IPS DF 6.9 (cell line): ENCODE measurements at places on chromosomes 2 and 18.

- no peak for DNase-seq
These were observed 49.7 kb upstream of the ST3GAL5 start for GRCh38 chr2:85938456-85938855.

GRCh38 chr2:45822272-45822630 is 170.8 kb downstream of the PRKCE start:
- DNase-seq: no peak

GRCh38 chr2:64924170-64924934 is 64.8 kb upstream of the SLC1A4 start:
- no peak for DNase-seq

DNA sequence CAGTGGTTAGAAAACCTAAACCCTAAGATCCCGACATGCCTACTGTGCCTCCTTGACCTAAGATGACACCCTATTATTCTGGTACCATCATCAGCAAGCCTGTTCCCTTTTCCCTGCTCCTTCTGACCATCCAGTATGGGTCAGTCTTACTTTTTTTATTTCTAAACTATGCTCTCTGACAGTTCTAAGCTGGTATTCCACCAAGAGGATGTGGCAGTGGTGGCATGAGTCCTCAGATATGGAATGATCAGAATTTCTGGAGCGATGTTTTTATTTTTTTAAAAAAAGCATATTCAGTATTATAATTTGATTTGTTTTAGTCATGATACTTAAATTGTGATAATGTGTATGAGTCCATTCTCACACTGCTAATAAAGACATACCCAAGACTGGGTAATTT is 145.9 kb upstream of the LHCGR start:
- no peak for DNase-seq

- no peak for DNase-seq
These were observed 2.3 kb downstream of the RAB11FIP5 start for GRCh38 chr2:73110168-73111072.

GRCh38 chr2:212314680-212315079 is 223.9 kb downstream of the ERBB4 start:
- DNase-seq: no peak

GRCh38 chr2:163077241-163077640 is 238.7 kb upstream of the KCNH7 start:
- DNase-seq: no peak

DNA sequence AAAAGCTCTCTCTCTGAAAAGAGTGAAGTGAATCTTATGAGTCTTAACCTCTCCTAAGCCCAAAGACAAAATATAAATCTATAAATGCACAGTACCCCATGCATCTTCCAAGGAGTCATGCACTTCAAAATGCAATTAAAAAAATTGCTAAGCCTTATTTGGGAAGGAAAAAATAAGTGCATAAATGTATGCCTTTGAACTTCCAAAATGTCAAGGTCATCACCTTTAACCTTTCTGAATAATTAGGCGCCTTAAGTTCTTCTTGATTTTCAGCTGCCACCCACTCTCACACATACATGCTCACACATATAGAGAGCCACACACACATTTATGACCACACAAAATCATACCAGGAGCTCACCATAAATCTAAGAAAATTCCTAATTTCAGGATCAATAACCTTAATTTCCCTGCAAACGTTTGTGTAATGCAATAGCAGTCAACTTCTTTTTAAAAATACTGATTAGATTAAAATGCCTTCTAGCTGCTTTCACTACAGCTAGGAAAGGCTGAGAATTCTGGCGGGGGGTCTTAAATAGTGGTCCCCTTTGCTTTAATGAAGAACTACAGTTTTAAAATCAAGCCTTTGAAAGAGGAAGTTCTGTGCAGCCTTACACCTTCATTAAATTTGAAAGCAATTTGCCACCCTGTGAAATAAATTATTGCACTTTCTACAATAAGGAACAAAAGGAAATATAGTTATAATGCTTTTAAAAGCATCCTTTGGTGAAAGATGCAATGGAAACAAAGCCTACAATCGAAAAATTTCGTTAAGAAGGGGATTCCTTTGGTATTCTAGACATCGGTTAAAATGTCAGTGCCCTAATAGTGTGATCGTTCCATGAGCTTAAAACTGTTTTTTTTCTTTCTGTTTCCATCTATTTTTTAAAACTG is 3.6 kb downstream of the HOXD11 start:
- DNase-seq: no peak

GRCh38 chr2:122193622-122194021 is 438.2 kb downstream of the TSN start:
- no peak for DNase-seq

DNA sequence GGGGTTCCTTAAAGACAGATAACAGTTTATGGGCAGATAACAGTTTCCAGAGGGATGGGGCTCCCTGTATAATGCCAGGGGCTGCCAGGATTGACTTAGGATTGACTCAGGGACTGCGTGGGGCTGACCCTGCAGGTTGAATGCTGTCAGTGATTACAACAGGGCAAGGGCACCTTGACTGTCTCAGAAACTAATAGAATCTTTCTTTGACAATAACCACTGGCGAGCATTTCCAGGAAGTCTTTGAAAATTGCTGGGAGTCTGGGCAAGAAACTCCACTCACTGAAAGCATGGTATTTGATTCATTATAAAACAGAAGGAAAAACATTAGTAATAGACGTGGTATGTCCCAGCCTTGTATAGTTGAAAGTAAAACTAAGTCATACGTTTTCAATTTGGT is 101.0 kb downstream of the GPD2 start:
- DNase-seq: no peak

DNA sequence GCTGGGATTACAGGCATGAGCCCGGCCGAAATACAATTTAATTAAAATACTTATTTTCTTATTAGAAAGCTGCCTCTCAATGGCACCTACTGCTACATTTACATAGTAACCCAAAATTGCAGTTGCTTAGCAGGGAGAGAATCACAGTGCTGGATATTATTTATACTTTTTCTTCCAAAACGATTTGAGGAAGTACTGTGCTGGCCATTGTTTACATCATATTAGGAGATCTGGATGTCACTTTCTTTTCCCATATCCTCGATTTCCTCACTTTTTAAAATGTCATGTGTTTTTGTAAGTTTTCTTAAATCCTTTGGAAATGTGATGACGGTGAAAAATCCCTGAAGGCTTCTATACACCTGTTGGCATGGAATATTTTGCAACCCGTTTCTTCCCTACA is 3.4 kb upstream of the SP3 start:
- DNase-seq: no peak

DNA sequence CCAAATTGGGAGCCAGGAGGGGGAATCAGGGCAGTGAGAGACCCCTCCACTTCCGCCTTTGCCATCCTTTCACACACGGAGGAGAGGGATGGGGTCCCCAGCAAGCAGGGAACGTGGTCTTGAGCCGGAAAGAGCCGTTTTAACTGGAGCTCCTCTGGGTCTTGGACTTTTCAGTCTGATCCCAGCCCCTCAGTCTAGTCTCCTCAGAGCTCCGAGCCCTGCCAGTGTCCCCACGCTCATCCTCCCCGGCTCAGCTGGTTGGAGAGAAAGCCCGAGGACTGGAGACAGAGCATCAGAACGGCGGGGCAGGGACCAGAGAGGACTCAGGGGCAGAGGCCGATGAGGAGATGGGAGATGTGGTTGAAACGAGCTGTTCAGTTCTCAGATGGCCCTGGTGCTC is 26.1 kb upstream of the OTOF start:
- no peak for DNase-seq

DNA sequence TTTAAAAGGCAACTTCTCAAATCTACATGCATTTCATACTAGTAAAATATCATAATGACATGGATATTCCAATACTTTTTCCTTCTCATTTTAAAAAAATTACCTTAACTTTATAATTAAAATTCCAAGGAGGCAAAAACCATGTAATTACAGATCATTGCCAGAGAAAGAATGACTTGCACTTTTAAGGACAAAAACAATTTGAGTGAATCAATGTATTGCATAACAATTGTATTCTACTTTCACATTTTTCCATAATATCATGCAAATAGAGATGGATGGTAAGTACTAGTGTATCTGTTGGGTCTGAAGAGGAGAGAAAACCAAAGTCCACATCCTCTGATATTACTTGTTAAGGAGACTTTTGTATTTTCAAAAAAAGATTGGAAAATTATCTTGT is 89.5 kb upstream of the NCK2 start:
- no peak for DNase-seq

DNA sequence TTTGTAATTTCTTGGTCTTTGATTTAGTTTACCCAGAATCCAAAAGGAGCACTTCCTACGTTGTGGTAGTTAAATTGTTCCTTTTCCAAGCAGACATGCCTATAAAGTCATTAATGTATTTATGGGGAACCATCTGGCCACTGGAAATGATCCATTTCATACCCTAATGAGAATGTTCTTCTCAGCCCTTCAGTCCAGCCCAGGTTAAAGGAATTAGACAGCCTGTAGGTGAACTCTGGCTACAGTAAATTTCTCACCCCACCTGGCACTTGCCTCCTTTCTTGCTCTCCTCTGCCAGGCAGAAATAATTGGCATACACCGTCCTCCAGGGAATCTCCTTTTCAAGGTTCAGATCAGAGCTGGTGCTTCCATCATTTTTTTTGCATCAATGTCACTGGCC is 121.1 kb downstream of the SETBP1 start:
- DNase-seq: no peak

DNA sequence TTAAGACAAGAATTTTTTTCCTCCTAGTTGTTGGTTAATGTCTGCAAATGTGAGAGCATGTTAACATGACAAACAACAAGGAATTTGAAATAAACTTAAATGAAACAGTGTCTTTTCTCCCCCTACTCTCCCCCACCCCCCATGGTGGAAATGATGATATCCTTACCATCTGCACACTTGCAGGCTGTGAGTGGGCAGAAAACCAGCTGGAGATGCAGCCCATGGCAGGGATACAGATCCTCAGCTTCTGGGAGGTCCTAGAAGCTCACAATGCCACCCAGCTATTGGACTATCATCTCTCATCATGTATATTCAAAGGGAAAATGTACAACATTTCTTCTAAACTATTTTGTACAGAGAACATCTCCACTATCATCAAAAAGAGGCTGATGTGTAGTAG is 196.8 kb downstream of the SLC8A1 start:
- DNase-seq: no peak

DNA sequence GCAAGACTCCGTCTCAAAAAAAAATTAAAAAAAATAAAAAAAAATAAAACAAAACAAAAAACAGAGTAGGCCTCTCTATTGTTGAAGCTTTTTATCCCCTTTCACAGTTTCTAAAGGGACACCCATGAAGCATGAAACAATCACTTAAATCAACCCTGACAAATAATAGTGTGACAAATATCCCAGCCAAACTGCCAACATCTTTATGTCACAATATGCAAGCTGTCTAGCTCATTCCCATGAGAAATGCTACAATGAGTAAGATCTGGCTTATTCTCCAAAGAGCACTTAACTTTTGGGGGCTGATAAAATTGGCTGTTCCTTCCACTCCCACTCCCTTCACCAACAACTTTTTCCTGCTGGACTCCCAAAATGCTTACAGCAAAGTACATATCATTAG is 21.7 kb upstream of the ABCA12 start:
- no peak for DNase-seq

GRCh38 chr2:22497789-22498188 is 887.2 kb upstream of the KLHL29 start:
- DNase-seq: no peak
